NCI-H187 treated with DMSO at 0.1 percent for 48 hours (cell line): ENCODE measurements at places on chromosomes 11 and 22.

GRCh38 chr11:70290361-70291065 is 20.0 kb downstream of the PPFIA1 start:
- no peak for DNase-seq

- no peak for DNase-seq
Measured at GRCh38 chr11:31780480-31780971, 30.6 kb downstream of the PAX6 start.

GRCh38 chr22:28183078-28183860 is 264.2 kb upstream of the PITPNB start:
- DNase-seq: no peak

- DNase-seq: no peak
Measured at GRCh38 chr11:110000031-110000502, 93.1 kb upstream of the ZC3H12C start.

DNA sequence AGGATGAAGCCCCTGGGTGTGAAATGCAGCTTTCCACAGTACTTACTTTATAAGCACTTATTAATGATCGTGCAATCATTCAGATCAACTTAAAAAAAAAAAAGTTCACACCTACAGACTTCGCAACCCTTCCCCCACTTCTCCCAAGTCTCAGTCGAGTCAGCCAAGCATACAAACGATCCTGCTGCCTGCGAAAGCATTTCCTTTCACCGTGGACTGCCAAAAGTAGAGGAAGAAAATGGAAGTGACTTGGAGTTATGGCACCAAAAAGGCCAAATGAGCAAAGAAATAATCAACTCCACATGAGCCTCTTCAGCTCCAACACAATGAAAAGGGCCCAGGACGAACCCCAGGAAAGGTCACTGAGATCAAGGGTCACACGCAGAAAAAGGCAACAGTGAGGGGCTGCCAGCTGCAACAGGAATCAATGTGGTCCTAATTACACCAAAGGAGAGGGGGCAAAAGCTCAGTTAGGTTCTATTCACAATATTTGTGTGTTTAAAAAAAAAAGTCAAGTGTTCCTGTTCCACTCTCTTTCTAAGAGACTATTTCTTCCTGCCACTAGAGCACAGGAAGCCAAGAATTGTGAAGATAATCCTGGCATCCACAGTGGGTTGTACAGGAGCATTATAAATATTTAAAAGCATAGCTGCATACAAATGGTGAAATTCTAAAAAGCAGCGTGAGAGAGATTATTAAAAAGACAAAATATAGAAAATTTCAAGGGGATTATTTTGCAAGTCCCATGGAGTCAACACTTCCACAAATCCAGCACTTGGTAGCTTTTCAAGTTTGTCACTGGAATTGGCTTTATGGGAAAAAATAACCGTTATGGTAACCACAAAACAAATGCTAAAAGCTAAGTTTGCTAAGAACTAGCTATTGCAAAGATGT is 28.4 kb downstream of the CDON start:
- no peak for DNase-seq

GRCh38 chr22:29193021-29193420 is 12.7 kb upstream of the EMID1 start:
- DNase-seq: no peak

DNA sequence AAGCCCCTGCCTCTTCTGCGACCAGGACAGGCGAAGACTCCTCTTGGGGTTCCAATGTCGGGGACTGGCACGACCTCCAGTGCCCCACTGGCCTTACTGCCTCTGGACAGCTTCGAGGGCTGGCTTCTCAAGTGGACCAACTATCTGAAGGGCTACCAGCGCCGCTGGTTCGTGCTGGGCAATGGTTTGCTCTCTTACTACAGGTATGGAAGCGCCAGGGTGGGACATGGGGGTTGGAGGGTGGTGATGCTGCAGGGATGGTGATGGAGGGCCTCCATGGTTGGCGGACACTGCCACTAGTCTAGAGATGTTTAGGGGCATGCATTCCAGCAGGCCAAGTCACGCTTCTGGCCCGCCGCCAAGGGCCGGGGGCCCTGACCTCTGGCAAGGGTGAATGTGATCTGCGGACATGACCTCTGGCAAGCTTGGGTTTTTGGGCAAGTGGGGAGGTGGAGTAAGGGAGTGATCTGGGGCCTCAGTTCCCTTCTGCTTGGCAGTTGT is 727 bp downstream of the OSBP2 start:
- DNase-seq: no peak

DNA sequence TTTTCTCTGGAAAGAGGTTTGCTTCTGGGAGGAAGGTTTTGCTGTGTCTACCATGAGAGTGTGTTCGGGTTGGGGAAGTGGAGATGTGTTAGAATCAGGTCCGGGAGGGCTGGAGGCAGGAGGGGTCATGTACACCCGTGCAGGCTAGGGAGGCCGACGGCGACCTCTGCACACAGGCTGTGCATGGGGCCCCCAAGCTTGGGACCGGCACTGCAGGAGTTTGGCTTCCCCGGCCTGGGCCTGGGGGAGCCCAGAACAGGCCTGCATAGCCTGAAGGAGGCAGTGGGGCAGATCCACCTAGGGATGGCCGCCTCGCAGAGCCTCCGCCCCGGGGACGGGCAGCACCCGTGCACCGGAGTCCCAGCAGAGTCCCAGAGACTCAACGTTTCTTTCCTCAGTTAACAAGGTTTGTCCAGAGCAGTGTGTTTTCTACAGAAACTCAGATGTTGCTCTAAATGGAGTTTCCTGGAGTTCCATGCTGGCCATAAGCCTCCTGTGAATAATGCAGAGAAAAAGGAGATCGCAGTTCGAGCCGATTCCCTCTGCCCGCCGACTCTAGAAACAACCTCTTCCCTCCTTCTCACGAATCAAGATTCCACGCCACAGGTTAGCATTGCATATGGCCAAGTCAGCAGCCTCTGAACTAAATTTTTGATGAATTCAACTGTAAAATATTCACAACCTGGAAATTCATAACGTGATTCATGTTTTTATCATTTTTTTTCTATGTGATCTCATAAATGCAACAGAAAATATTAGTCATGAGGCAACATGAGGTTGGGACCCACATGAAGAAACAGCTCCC is 427.3 kb downstream of the BRD1 start:
- DNase-seq: no peak

DNA sequence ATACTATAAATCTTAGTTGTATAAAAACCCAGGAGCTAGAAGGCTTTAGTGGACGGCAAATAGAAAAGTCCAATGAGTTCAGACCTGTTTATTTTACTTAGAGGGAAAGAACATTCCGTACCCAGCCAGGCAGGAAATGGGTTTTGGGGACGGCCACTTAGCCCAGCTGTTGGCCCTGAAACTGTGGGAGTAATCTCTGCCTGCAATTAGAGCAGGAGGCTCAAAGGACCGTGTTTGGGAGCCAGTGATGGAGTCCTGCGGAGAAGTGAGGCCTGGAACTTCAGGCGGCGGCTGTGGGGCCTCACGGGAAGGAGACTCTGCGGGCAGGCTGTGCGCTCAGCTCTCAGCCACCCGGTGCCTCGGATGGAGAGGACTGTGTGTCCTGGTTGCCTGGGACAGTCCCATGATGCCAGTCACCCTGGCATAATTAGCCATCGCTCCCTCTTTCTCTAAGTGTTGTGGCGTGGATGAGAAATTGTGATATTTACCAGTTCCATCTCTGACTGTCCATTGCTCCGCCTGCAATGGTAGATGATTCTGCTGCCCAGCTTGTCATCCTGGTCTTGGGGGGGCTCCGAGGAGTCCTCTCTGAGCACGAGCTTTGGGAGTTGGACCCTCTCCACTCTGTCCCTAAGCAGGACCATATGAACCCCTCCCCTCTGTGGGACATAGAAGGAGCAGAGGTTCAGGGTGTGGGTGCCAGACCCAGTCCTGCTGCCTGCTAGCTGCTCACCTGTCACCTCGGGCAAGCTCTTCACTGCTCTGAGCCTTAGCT is 530.3 kb downstream of the TBC1D22A start:
- DNase-seq: no peak

- no peak for DNase-seq
Measured at GRCh38 chr22:44777364-44777755, 25.0 kb downstream of the ARHGAP8 start.

DNA sequence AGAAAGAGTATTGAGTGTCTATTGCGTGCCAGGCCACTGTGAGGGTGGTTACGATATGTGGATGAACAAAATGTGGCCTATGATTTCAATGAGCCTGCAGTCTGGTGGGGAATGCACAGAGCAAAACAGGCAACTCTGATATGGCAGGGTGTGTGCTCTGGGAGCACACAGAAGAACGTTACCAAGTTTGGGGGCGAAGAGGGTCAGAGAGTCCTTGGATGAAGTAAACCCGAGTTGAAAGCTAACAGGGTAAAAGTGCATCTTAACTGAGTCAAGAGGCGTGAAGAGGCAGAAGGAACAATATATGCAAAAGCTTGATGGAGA is 258 bp downstream of the CFAP68 start:
- no peak for DNase-seq

DNA sequence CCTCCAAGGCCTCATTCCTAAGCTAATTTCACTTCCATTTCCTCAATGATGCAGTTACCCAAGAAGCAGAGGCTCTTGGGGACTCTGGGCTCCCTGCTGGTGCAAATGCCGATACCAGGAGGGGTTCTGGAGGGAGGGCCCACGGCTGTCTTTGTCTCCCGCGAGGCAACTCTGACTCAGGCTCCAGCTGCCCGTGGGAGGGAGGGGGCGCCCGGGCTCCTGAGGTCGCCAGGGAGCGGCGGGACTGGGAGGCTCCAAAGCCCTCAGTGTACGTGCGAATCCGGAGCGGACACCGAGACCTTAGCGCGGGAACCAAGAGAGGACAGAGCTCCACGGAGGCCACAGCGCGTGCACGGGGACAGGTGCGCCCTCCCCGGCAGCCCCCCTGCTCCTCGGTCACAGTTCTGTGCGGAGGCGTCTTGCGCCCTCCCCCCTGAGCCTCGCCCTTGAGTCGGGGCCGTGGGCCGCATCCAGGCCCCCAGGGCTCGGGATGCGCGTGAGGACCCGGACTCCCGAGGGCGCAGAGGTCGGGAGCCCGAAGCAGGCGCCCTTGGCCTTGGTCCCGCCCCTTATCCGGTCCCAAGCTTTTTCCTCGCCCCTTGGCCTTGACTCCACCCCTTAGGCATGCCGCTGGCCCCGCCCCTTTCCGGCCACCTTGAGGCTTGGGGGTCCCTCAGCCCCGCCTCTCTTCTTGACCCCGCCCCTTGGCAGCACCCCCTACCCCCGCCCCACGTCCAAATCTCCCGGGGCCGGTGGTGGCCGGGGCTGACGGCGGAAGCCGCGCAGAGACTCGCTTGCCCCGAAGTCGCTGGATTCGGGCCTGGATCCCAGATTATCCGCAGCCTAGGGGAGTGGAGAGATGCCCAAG is 4.7 kb upstream of the SHISA8 start:
- no peak for DNase-seq

DNA sequence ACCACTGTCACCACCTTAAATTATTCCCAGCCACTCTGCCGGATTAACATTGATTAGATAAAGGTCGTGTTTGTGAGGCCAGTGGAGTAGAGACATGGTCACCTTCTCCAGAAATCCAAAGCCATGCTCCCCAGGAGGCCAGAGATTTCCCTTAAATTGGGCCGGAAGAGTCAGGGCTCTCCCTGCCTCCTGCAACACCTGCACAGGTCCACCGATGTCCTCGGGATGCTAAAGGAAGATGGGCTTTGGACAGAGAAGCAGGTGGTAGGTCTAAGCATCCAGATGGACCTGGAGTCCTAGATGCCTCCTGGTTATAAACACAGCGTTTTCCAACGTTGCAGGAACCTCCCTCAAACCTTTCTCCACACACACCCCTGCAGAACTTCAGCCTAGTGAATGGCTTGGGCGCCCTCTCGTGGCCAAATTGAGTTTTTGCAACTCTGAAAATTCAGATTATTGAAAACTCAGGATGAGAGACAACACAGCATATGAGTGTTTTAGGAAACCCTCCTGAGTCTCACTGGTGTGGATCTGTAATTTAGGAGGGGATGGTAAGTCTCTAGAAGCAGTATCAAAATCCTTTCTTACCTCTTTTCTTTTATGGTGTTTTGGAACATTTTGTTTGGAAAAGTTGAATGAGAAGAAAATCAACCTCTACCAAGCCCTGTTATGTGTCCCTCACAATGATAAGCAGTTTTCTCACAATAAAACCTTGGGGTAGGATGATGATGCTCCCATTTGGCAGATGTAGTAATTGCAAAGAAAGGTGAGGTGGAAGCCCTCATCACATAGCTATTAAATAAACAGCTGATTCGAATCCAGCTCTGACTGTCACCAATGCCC is 109.6 kb downstream of the RRAS2 start:
- peak; percentile 24 for DNase-seq

DNA sequence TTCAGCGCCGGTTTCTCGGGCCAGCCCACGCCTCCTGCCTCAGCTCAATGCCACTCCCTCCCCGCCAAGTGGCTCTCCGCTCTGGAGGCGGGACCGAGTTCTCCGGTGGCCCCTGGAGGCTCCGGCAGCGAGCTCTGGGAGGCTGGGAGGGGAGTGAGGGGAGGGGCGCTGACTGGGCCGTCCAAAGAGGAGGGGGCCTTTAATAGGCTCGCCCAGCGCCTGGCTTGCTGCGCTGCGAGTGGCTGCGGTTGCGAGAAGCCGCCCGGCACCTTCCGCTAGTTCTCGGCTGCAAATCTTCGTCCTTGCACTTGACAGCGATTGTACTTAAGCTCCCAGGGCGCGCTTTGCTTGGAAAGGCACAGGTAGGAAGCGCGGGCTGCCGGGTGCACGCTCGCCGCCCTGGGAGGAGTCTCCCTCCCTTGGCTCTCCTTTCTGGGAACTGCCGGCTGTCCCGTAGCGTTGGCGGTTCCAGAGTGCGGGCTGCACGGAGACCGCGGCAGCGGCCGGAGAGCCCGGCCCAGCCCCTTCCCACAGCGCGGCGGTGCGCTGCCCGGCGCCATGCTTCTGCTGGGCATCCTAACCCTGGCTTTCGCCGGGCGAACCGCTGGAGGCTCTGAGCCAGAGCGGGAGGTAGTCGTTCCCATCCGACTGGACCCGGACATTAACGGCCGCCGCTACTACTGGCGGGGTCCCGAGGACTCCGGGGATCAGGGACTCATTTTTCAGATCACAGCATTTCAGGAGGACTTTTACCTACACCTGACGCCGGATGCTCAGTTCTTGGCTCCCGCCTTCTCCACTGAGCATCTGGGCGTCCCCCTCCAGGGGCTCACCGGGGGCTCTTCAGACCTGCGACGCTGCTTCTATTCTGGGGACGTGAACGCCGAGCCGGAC is at the start of gene ADAMTS15:
Gene ADAMTS15, plus strand, starts transcription at position 230 of the 894 bp plus-strand sequence. Its CDS starts 329 bp downstream, at position 559.
- DNase-seq: no peak

- DNase-seq: no peak
Measured at GRCh38 chr11:99505316-99505715, 484.6 kb downstream of the CNTN5 start.

DNA sequence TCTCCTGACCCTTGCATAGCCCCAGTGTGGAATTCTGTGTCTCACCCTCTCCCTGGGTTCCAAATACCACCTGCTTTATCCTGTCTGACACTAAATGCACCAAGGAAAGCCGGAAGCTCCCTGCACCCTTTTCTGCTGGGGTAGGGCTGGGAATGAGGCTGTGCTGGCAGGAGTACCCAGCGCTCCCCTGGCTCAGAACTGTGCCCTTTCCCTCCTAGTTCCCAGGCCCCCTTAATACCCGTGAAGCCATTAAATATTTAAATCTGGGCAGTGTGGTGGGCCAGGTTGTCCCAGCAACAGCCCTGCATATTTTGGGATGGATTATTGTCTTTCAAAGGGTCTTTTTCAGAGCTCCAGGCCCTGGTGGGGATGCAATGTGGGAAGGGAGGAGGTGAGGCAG is 63.0 kb downstream of the TP53I11 start:
- DNase-seq: no peak

GRCh38 chr11:119377961-119378667 is 3.4 kb downstream of the USP2 start:
- no peak for DNase-seq
